D341Med (cell line): ENCODE measurements at places on chromosomes 11 and 22.

- no peak for DNase-seq
These were observed 13.2 kb upstream of the TMPRSS6 start for GRCh38 chr22:37122598-37123180.

- no peak for DNase-seq
These were observed 27.8 kb upstream of the FADD start for GRCh38 chr11:70175236-70175698.

GRCh38 chr22:45871721-45872120 is 105.2 kb downstream of the WNT7B start:
- no peak for DNase-seq

DNA sequence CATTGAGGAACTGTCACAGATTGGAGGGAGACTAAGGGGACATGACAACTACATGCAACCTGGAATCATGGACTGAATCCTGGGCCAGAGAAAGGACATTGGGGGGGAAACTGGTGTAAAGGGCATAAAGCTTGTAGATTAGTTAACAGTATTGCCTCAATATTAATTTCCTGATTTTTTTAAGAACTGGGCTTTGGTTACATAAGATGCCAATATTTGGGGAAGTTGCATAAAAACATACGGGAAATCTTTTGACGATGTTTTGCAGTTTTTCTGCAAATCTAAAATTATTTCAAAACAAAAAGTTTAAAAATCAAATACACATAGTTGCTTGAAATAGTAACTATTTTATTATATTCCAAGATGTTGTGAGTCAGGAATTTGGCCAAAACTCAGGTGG is 2.9 kb upstream of the FOLR3 start:
- DNase-seq = no peak

DNA sequence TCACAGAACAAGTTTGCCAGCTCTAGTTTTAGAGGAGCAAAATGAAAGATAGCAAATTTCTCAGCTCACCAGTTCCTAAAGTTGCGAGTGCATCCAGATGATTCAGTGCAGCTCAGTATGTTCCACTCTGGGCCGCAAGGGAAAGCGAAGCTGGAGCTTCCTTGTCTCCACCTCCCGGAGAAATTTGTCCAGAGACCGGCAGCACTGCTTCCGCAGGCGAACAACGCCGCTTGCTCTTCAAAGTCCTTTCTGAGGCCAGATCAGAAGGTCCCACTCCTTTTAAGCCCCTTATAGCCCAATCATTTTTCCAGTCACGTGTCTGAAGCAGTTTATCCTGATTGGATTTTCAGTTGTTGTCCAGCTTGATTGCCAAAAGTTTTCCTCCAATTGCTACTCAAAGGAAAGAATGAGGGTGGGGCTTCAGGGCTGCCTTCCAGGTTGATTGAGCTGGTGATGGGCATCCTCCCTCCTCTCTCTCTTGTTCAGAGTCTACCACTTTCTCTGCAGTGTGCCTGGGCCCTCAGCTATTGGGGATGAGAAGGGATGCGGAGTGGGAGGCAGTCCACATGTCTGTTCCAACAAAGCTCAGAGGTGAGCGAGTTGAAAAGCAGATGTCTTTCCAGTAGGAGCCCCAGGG is at the start of gene ZNF280A:
TSS of gene ZNF280A (minus strand) at position 251 of the 637 bp plus-strand sequence. CDS start 4,640 bp downstream, outside the sequence.
- DNase-seq = peak; percentile 25

DNA sequence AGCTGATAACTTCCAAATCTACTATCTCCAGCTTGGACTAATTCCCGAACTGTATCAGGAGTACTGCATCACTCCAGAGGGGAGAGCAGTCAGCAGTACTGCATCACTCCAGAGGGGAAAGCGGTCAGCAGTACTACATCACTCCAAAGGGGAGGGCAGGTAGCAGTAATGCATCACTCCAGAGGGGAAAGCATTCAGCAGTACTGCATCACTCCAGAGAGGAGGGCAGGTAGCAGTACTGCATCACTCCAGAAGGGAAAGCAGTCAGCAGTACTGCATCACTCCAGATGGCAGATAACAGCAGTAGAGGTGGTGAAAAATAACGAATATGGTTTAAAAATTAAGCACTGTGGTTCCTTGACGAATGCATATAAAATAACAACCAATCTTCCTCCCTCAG is 8.4 kb downstream of the CWC15 start:
- DNase-seq = no peak

DNA sequence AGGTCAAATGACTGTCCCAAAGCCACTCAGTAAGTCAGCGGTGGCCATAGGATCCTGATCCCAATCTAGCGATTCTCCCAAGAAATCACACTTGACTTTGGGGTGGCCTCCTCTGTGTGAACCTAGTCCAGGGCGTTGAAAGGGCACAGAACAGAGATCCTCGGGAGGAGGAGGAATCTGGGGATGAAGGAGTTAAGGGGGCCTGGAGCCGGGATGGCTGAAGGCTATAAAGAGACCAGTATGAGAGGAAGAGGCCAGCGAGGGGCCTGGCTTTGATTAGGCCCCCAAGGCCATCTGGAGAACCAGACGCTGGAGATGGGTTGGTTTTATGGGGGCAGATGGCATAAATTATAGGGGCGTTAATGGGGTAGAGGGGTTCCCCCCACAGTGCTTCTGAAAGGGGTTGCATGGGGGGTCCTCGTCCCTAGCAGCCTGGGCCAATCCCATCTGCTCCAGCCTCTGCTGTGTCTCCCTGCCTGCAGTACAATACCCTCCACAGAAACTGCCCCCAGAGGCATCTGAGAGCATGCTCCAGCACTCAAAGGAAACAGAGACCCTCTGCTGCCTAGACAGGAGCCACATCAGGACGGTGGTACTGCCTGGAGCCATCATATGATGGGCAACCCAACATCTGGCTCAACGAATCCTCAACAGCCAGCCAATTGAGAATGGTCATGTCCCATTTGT is 35.2 kb upstream of the TRIM29 start:
- DNase-seq = peak; percentile 5

DNA sequence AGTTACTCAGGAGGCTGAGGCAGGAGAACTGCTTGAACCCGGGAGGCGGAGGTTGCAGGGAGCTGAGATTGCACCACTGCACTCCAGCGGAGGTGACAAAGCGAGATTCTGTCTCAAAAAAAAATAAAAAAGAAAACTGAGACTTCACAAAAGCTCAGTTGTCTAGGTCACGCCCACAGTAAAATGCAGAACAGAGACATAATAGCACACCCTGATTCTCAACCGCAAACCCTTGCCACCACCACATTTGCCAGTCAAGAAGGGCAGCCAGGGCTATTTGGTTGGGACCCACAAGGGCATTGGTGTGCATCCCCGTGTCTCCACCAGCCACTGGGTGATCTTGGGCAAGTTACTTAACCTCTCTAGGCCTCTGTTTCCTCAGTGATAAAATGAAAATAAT is 25.4 kb downstream of the CREB3L1 start:
- no peak for DNase-seq
